ENCODE measurements at places on chromosomes 2 and 18.

GRCh38 chr2:232731470-232731869, 34.3 kb downstream of the GIGYF2 start:
- no peak for DNase-seq

DNA sequence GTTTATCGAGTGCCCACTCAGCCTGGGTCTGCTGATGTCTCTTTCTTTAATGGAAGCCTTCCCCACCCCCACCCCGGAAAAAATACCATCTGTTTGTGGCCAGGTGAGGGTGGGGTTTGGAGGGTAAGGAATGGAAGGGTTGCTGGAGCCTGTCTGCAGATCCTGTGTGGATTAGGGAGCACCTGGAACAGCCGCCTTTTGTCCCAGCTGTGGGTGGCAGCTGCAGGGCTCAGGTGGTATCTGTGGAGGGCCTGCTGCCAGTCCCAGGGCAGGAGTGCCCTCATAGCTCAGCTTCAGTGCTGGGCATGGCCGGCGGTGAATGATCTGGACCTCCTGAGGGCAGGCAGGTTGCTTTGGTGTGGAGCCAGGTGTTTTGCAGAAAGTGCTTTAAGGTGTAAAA, 45.3 kb downstream of the IMPA2 start:
- DNase-seq, result no peak

DNA sequence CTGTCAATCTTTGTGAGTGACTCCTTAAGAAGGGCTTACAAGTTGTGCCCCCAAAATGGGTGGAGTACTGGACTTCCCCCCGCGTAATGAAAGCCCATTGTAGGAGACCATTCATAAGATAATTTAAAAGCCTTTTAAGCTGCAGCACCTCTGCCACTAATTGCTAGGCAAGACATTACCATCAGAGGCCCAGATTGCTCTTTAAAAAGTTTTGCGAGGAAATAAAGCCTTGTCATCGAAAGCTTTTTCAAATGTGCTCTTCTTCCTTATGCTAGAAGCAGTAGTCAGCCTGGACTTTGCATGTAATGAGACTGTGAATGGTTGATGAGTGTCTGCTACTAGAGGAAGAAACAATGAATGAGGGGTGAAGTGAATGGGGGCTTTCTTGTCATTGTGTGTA, 345.3 kb upstream of the CDH2 start:
- no peak for DNase-seq

DNA sequence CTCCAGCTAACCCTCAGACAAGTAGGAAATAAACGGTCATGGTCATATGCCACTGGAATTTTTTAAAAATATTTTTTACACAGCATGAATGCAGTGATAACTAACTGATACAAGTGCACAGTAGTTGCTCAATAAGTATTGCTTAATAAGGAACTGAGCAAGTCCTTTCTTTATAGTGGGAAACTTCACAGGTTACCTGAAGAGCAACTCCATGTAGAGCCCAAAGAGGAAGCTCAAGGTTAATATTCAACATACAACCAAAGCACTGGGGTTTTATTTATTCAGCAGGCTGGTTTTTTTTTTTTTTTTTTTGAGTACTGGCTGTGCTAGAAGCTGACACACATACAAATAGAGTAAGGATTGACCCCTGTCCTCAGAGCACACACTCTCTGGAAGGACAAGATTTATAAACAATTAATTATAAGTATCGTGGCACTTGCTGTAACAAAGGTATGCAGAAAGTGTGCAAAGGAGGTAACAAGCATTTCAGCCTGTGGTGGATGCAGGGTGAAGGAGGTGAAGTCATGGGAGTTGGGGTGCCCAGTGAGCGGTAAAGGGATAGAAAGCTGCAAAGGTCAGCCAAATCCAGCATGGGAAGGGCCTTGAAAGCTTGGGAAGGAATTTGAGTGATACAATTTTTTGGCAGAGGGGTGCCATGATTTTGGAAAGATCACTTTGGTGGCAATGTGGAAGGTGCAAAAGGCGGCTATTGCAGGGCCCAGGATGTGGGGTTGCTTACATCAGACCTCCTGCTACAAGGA, 52.7 kb downstream of the ATOH8 start:
- no peak for DNase-seq

GRCh38 chr2:84781942-84782716, 98.8 kb downstream of the TRABD2A start:
- DNase-seq, result peak; percentile 36

DNA sequence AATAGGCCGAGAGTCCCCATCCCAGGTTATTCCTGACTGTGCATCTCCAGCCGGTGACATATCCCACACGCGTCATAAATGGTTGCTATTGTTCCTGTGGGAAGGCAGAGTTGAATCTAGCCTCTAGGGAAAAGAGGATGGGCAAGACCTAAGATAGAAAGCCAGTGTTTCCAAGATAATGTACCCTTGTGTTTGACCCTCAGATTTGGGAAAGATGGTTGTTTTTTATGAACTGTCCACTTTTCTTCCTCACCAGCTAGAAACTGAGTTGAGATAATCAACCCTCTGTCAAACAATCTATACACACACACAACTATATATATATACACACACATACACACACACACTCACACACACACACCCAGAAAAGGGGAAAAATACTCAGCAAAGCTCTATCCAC, 131.0 kb downstream of the PRKCE start:
- DNase-seq, result no peak

GRCh38 chr2:139469985-139470384, 689.8 kb upstream of the NXPH2 start:
- DNase-seq, result no peak

DNA sequence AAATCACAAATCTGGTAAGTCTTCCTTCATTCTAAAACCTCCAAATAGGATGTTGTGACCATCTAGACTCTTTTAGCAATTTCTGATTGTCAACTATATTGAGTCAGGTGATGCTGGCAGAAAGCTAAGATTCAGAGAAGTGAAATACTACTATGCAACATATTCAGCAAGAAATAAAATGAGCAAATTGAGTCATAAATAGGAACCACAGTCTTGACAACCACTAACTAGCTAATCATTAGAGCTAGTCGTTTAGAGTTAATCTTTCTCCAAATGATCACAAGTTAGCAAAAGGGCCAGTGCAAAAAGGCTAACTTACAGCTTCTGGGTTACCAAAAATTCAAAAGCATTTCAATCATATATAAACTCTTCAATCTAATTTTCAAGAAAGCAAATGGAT, 54.5 kb downstream of the ROCK1 start:
- DNase-seq, result no peak

DNA sequence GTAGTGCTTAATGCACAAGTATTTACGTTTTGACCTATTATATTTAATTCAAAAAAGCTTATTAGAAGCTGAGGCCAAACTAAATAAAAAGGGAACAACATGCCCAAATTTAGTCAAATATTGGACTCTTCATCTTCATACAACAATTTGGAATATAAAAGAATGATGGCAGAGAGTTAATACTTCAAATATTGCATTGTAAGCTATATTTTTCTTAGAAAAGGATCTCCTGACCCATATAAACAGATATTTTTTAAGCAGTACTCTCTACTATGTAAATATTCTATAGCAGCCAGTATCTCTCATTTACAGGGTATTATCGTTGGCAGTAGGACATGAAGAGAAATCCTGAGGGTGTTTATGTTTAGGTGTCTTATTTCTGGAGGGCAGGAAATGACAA, 531.2 kb downstream of the NYAP2 start:
- DNase-seq, result no peak

GRCh38 chr2:239803766-239804115, 221.4 kb downstream of the NDUFA10 start:
- no peak for DNase-seq

GRCh38 chr2:122663620-122664019, 908.2 kb downstream of the TSN start:
- DNase-seq, result no peak

DNA sequence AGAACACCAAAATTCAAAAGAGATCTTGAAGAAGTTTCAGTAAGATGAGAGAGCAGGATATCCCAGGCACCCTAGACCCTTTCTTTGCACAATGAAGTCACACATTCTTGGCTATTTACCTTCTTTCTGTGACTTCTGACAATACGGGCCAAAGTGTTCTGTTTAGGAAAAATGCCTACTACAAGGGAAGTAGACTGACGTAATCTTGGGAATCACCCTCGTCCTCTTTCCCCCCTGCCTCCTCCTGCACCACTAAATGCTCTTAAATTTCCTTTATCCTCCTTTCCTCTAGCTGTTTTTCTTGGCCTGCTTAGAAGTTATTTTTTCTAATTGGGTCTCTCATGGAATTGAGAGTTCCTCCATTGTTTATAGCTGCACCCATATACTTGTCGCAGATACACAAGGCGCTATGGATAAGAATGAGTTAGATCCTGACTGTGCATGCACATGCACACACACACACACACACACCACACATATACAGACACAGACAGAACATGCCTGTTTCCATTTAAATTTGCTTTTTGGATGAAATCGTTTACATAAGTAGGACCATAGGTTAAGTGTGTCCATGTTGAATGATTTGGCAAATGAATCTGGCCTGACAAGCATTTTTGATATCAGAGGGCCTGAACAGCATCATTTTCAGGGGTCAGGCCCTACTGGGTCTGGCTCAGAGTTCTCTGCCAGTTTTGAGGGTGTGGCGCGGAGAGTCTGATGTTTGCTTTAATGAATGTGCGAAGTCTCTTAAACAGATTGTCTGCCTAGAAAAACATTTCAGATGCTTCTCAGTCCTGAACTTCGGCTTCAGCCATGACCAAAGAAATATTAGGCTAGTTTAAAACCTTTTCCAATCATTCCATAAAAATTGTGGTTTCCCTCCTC, 131.9 kb upstream of the NT5C1B start:
- no peak for DNase-seq

GRCh38 chr2:168256448-168256847, 9.1 kb upstream of the STK39 start:
- DNase-seq, result no peak

- DNase-seq, result no peak
Measured at GRCh38 chr2:70718241-70718640, 49.8 kb downstream of the ADD2 start.

DNA sequence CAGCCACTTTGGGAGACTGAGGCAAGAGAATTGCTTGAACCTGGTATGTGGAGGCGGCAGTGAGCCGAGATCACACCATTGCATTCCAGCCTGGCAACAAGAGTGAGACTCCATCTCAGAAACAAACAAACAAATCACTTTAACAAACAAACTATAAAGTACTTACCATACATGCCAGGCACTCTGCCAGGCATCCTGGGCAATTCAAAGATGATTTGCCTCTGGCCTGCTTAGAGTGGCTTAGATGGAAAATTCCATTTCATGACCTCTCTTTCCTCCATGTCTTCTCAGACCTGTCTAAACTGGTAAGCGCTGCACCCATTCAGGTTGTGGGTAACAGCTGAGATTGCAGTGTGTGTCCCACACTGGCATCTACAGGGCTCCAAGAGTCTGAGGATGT, 273.2 kb downstream of the BCL2 start:
- DNase-seq, result no peak

DNA sequence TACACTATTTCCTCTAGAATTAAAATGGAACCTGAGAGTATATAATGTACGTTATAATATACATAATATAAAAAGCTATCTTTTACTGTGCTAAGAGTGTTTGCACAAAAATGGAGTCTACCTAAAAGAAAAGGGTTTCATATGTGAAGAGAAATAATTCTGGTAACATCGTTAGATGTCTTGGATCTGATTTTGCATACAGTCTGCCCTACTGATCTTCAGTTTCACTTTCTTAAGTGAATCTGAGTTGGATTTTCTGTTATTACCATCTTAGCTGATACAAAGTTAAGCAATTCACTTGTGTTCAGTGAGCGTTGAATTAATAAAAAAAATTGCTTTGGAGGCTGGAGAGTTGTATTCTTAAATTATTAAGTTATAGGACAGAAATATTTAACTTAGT, 502.1 kb upstream of the TMEFF2 start:
- no peak for DNase-seq

- DNase-seq, result no peak
Measured at GRCh38 chr2:47695800-47696477, 87.0 kb upstream of the MSH6 start.

GRCh38 chr18:57909620-57910019, 106.5 kb upstream of the ATP8B1 start:
- no peak for DNase-seq

DNA sequence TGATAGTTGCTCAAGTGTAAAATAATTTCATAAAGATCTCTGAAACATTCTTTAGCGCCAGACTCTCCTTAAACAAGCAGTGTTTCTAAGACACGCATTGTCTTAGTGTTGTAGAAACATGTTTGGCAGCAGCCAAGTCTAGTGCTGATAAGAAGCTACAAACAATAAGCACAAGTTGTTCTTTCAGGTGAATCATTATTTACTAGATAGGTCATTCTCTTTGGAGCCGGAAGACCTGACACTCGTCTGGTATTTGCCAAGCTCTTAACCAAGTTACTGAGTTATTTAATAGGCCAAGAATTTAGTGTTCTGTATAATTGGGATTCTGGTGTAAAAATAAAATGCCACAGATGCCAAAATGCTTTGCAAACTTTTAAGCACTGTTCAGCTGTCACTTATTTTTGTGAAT, 852.1 kb downstream of the CPS1 start:
- no peak for DNase-seq

GRCh38 chr2:24825883-24826772, 32.9 kb downstream of the CENPO start:
- no peak for DNase-seq

DNA sequence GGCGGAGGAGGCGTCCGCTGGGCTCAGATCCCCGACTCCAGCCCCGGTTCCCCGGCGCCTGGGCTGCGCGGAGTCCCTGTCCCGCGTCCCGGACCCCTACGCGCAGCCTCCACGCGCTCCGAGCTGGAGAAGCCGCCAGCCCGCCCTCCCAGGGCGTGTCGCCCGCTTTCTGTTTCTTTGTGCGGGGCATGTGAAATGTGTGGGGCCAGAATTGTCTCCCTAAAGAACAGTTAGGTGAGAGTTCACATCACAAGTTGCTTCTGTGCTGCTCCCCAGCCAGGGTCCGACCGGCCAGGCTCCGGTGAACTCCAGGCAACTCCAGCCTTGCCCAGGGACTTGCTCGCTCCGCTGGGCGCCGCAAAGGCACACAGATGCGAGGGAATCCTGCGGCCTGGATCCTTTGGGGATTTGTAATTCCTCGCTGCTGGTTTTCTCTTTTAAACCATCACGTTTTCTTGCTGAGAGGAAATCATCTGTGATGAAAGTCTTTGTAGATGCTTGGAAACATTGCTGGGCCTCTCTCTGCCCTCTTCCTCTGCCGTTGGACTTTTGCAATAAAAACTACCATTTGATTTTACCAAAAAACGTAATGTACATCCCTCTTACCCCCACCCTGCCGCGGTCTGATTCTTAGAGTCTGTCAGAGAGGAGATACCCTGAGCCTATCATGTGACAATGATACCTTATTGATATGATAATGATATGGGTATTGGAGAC, 631 bp downstream of the GYPC start:
- peak; percentile 69 for DNase-seq

- no peak for DNase-seq
Measured at GRCh38 chr2:36413218-36413617, 57.6 kb downstream of the CRIM1 start.

GRCh38 chr2:481388-481787, 193.5 kb upstream of the ALKAL2 start:
- DNase-seq, result no peak

GRCh38 chr2:99285526-99285925, 15.5 kb downstream of the LYG1 start:
- DNase-seq, result no peak

GRCh38 chr2:240130393-240131195, 5.5 kb downstream of the COPS9 start:
- no peak for DNase-seq

All from GM13977 (cell line).